ENCODE measurements at places on chromosomes 5 and 9.

GRCh38 chr9:136550439-136551289, 4.8 kb upstream of the NOTCH1 start:
- no peak for DNase-seq

DNA sequence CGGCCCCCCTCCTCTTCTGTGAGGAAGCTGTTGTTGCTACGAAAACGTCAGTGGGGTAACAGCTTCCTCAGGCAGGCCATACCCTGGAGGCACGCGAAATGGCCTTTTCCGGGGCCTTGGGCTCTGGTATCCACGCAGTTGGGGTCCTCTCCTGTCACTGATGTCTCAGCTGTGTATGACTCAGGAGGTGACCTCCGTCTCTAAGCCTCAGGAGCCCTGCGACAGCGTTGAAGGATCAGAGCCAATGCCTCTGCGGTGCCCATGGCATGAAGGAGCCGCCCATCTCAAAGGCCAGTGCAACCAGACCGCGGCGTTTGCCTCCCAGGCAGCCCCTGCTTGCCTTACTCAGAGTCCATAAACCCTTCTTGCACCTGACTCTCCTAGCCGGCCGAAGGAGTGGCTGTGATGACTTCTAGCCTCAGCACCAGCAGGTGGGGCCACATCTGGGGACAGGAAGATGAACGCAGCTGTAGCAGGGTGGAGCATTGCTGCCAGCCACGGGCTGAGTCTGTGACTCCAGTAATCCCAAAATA, 1.0 kb upstream of the MXD3 start:
- peak; percentile 14 for DNase-seq

DNA sequence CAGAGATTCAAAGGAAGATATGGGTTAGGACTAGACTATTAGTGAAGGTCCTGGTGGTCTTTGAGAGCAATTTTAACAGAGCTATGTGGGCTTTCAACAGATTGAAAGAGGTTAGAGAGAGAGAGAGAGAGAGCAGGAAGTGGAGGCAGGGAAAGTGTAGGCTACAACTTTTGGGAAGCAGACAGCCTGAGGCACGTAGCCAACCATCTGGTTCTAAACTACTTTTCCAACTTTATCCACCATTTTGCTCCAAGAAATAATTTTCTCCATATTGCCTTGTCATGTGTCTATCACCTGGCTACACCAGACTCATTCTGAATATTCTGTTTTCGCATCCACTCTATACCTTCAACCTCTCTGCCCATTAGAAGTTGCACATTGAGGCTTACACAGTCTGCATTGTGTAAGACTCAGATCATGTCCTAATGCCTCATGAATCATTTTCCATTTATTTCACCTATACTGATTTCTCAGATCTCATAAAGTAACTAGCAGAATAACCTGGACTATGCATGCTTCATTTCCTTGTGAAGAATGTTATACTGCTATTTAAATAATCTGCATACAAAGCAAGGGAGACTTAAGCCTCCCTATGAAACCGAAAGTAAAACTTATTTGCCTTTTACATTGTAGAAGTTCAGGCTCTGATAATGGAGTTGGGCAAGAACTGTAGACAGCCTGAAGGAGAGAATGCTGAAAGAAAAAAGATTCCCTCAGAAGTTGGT, 235.6 kb downstream of the ELAVL2 start:
- DNase-seq: no peak

GRCh38 chr5:10875201-10875768, 114.3 kb upstream of the DAP start:
- DNase-seq: no peak

GRCh38 chr5:136242611-136243010, 49.6 kb upstream of the SMIM32 start:
- no peak for DNase-seq

DNA sequence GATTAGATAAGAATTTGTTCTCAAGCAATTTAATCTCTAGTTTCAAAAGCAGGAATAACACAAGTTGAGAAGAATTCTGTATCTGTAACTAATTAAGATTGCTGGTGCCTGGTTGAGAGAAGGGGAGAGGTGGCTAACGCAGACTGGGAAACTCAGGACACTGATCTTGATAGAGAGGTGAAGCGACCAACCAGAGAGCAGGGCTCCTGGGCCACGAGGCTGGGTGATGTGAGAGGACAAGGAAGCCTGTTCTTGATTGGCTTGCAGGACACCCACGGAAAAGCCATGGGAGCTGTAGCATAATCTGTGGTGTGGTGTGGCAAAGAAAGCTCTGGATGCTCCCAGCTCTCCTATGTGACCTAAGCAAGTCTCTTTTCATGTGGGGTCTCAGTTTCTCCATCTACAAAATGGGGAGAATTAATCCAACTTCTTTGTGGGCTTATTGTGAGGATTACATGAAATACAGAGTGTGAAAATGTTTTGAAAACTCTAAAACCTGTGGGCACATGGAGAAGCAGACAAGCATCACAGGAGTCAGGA, 594.1 kb upstream of the BRINP1 start:
- DNase-seq: no peak

- peak; percentile 60 for DNase-seq
Measured at GRCh38 chr9:73869264-73869663, 627.9 kb upstream of the RORB start.

- DNase-seq: no peak
Measured at GRCh38 chr9:112849363-112849922, 41.2 kb downstream of the SLC46A2 start.

- DNase-seq: no peak
Measured at GRCh38 chr9:38202336-38202938, 133.4 kb upstream of the SHB start.

DNA sequence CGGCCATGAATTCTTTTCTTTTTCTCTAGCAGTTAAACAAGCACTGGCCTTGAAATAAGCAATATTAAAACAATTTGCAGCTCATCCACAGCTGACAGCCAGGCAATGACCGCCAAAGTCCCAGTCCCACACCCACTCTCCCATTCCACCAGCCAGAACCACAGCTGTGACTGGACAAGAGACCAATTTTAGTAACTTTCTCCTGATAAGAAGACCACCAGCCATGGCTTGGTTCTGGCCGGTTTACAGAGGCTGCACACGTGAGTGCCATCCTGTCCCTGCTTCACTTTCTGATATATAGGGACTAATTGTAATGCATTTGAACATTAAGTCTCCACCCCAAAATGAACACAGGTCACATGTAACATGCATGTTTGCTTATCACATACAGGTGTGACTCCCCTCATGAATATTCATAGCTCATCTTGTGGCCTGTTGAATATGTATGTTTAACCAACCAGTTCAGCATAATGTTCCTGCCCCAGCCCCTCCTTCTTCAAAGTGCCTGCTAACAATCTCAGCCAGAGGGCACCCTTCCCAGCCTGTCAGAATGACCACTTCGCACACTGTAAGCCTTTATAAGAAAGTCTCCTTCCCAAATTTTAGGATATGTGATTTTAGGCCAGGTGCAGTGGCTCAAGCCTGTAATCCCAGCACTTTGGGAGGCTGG, 23.9 kb upstream of the FANCC start:
- no peak for DNase-seq

DNA sequence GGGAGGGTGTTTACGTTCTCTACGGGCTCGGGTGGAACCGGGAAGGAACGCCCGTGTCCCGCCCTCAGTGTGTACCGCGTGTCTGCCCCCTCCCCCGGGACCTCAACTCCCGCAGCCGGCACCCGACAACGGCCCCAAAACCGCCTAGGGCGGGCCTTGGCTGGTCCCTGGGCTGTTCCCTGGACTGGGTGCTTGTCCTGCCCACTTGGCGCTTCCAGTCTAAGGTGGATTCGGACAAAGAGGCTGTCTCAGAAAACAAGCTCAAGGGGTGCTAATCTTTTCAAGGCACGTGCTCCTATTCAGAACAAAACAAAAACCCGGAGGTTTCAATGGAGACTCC, 379 bp upstream of the CLK4 start:
- DNase-seq: no peak

GRCh38 chr9:134025606-134026541, 593 bp downstream of the BRD3OS start:
- DNase-seq: peak; percentile 32

- DNase-seq: no peak
Measured at GRCh38 chr5:87430863-87431457, 18.2 kb upstream of the CCNH start.

- peak; percentile 9 for DNase-seq
Measured at GRCh38 chr9:1400983-1401382, 350.8 kb downstream of the DMRT2 start.

DNA sequence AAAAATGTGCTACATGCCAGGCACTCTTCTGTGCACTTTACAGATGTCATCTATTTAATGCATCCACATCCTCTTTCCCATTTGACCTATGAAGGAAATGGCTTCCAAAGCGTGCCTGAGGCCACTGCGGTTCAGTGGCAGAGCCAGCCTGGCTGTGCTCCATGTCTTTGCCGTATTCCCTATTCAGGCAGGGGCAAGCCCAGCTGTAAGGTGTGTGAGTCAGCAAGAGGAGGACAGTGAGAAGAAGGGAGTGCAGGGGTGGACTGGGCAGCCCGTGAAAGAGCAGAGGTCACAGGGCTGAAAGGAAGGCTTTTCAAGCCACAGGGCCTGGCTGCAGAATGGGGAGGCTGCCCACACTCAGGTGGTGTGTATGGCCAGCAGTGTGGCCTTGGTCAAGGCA, 91.7 kb downstream of the HRH2 start:
- DNase-seq: no peak

All from NCI-H1105 treated with DMSO at 0.1 percent for 48 hours (cell line).